ENCODE measurements at places on chromosomes 7 and 10.

DNA sequence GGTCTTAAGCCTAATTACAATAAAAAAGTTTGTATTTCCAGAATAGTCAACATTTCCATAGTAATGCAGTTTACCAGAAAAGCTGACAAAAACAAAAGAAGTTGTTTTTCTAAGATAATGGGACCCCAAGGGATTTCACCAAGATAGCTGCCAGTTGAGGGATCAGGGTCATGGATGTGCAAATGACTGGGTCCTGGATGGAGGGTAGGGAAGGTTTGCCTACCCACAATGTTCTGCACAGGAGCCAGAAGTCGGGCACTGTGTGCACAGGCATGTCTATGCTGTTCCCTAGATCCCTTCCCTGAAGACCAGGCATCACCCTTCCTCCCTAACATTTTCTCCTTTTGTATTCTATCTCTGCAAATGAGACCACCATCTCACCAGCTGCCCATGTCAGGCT, 94.1 kb upstream of the FAM133B start:
- no peak for DNase-seq

DNA sequence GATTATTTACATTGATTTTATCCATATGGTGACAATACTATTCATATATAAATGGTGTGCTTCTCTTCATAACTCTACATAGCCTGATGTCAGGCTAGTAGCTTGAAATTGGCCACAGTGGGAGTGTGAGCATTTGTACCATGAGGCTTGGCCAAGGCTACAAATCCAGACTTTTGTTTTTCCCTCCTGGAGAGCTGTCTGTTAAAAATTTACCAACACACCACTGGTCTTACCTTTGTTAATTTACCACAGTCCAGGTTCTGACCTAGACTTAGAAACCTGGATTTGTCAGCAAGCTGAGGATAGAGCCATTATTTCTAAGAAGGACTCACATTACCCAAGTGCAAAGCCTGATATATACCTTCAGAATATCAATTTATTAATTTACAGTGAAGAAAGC, 45.5 kb upstream of the ATRNL1 start:
- no peak for DNase-seq

DNA sequence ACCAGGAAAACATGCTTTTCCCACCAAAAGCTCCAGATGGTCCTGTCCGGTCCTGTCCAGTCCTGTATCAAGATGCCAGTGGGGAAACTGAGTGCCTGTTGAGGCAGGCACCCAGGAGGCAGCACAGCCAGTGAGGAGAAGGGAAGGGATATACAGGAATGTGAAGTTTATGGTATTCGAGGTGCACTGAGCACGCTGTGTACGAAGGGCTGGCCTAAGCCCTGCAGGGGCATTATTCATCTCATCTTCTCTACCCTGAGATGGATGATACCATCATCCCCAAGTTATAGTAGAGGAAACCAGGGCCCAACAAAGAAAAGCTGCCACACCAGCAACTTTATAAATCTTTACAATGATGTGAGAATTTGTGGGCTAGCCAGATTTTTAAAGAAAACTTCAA, 23.4 kb upstream of the FXYD4 start:
- no peak for DNase-seq

- no peak for DNase-seq
Measured at GRCh38 chr7:944744-945143, 9.7 kb downstream of the ADAP1 start.

DNA sequence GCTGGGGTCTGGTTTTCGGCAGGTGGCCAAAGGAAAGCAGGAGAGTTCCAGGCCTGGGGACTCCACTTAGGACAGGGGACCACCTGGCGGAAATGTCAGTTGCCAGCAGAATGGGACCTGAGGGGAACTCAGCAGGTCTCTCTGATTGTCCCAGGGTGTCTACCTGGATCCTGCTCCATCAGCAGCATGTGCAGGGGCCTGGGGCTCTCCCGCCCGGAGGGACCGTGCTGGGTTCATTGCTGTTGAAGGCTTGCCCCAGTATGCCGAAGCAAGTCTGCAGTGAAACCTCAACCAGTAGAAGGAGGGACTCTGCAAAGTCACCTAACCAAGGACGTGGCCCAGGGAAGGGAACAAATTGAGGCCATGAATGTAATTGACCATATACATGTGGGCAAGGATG, 506.5 kb upstream of the MKI67 start:
- DNase-seq: no peak

DNA sequence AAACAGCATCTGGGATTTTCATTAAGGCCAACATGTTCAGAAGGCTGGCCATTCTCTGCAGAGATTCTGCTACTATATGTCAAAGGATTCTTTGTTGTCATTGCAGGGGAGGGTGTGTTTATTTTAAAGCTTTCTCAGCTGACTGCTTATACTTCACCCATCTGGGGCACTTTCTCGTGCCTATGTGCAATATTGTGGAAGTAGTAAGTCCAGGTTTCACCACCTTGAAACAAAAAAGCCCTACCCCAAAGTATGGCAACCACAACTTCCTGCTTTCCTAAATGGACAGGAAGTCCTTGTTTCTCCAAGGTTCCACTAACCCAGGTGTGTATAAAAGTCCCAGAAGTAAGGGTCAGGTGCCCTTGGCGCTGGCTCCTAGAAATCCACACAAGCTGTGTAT, 58.7 kb upstream of the COL1A2 start:
- DNase-seq: no peak

- DNase-seq: no peak
Measured at GRCh38 chr7:93021748-93022147, 96.0 kb downstream of the SAMD9 start.

GRCh38 chr10:21860718-21861117, 142.8 kb downstream of the DNAJC1 start:
- no peak for DNase-seq

DNA sequence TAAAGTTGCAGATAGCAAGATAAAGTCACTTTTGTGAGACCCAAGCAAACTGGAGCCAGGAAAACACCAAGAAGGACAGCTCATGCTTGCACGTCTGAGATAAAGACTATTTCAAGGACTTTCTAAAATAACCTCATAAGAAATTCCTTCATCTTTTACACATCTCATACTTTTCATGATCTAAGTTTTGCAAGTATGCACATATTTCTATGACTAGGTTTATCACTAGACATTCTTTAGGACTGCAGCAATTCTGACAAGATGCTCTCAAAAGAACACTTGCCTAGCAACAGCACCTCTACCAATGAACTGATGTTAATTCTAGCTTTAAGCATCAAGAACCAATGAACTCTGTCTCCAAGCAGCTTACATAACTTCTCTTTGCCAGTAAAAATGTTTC, 457.6 kb downstream of the SEMA3D start:
- no peak for DNase-seq

- no peak for DNase-seq
Measured at GRCh38 chr7:46071076-46071475, 150.0 kb upstream of the IGFBP3 start.

DNA sequence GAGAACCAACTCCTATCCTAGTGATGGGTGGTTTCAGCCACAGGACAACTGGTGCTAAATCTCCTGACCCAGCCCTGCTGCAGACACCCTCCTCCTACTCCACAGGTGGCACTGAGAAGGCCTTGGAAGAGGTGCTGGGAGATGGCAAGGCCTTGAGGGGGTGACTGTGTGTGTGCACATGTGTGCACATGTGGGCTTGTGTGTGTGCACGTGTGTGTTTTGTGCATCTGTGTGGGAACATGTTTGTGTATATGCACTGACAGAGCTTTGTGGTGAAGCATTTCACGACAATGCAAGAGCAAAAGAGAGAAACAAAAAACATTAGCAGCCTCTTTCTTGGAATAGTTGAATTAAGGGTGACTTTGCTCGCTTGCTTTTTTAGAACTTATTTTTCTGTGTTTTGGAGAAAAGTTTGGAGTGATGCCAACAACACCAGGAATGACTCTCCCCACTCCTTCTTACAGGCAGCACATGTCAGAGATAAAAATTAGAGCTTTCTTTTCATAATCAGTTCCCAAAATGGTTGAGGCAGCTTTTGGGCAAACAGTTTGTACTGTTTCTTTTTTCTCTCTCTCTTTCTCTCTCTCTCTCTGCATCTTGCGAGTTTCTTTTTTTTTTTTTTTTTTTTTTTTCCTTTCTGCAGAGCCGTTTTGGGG, 69.5 kb downstream of the SEC61G start:
- no peak for DNase-seq

DNA sequence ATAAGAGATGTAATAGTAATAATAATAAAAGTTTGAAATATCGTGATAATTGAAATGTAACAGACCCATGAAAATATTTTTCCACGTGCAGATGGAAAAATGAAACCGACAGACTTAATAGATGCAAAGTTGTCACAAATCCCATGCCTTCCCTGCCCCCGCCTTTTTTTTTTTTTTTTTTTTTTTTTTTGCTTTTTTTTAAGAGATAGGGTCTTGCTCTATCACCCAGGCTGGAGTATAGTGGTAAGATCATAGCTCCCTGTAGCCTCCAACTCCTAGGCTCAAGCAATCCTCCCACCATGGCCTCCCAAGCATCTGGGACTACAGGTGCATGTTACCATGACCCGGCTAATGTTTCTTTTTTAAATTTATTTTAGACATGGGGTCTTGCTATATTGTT, 80.5 kb downstream of the JMJD1C start:
- DNase-seq: no peak

DNA sequence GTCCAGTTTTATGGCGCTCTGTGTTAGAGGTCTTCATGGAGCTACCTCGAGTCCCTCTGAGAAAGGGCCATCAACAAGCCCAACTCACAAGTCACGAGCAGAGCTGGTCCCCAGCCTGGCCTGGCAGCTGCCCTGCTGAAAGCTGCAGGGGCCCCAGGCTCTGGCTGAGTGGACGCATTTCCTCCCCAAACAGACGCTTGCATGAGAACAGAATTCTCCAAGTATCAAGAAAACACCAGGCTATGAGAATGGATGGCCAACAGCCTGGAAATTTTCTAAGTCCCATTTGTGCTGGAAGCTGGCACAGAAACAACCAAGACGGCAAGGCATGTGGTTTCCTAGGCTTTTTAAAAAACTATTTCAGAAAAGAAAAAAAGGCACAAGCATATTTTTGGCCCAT, 114.8 kb downstream of the FAM53B start:
- DNase-seq: no peak

- peak; percentile 68 for DNase-seq
Measured at GRCh38 chr10:31353574-31353973, 34.6 kb downstream of the ZEB1 start.

GRCh38 chr10:97267671-97268070, 24.8 kb downstream of the ARHGAP19 start:
- DNase-seq: no peak

DNA sequence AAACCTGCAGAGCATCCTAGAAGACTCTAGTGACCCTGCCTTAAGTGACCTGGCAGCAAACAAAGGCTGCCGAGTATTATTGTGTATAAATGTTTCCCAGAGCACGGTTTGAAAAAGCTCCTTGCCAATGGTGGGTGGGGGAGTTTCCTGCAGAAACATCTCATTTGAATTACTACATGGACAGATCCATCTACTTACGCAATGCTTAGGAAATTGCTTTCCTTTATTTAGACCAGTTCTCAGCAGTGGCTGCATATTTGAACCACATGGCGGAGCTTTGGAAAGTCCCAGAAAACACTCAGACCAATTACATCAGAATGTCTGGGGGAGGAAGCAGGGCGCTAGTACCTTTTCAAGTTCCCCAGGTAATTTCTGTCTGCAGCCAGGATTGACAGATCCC, 560.9 kb downstream of the SDK1 start:
- no peak for DNase-seq

- DNase-seq: peak; percentile 5
Measured at GRCh38 chr10:51832652-51833383, 133.4 kb upstream of the CSTF2T start.

DNA sequence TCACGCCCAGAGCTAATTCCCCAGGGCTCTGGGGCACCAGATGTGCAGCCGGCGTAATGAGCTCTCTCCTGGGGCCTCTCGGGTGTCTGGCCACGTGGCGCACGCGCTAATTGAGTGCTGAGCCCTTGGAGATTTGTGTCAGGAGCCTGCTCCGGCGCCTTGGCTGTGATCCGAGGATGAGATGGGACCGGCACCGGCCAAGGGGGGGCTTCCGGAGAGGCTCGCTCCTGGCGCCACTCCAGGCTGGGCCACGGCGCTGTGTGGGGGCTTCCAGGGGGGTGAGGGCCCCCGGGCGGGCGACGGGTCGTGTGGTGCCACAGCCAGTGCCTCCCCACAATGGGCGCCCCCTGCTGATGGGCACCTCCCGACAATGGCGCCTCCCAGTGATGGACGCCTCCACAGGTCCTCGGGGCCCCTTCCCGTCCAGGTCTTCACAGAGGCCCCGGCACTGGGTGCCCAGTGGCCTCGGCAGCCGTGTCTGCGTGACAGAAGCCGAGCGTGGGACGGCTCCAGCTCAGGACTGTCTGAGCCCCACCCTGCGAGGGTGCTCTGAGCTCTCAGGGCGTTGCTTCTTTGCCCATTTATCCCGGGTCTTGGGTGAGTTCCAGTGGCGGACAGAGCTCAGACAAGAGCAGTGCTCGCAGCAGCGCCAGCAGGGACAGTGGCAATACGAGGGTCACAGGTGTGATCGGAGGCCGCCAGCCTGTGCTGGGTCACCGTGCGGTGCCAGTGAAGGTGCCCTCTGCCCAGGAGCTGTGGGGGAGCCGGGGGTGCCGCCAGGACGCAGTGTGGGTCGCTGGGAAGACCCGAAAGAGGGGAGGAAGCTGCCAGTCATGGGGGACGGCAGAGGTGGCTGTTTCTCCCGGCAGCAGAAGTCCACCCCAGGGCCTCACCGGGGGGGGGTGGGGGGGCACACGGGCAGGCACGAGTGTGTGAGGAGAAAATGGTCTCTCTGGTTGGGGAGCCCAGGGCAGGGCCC, 8.2 kb upstream of the NKX6-2 start:
- DNase-seq: no peak

- no peak for DNase-seq
Measured at GRCh38 chr7:74175340-74175739, 1.2 kb downstream of the EIF4H start.

GRCh38 chr10:13633689-13634088, 46.9 kb downstream of the PRPF18 start:
- no peak for DNase-seq
